ENCODE measurements at places on chromosomes 5 and 9.

DNA sequence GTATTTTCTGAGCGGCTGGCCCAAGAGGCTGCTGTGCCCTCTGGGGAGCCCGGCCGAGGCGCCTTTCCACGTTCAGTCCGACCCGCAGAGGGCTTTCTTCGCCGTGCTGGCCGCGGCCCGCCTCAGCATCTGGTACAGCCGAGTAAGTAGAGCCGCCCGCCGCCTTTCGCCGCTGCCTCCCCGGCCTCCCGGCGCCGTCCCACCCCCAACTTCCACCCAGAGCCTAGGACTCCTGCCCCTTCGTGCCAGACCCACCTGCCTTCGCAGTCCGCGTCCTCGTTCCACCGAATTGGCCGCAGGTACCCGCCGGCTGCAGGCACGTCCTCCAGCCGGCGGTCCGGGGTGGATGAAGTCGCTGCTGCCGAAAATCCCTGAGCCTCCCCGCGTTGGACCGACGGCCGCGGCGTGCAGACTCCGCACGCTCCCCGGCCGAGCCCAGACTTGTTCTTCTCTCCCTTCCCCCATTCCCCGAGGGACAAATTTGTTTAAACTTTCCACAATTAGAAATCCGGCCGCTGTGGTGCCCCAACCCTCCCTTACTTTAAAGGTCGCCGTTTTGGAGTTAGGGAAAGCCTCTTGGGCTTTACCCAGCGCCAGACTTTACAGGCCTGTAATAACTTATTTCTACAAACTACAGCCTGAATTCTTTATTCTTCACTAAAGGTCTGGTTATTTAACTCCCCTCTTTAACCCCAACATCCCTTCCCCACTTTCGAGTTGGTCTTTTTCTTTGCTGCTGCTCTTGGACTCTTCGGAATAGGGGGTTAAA lies 589 bp downstream of the RIC1 start:
- no peak for DNase-seq

GRCh38 chr9:81461196-81461595 lies 228.2 kb downstream of the TLE1 start:
- no peak for DNase-seq

DNA sequence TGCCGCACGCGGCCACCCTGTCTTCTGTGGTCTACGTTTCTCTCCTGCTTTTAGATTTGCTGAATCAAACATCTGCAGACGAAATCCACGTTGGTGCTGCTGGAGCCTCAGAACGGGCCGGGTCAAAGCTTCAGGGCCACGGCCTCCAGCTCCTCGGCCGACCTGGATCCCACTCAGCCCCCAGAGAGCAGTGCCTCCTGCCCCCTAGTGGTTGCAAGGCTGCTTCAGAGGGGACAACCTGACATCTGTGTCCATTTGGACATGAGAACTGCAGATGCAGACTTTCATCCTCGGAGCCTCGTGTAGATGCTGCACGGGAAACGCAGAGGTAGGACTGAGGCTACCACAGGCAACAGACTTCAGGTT lies 23.0 kb upstream of the SLC6A3 start:
- DNase-seq: no peak

- no peak for DNase-seq
Measured at GRCh38 chr5:18544421-18544820, 910.2 kb downstream of the TAF11L14 start.

Measured in AG09309 (cell line).